Heart left ventricle (tissue), 16 donors: ENCODE measurements at places on chromosomes 1 and 21.

GRCh38 chr21:33069994-33070743 is at the start of gene OLIG1:
Gene OLIG1, plus strand, starts transcription at chr21:33070141. Its CDS starts 106 bp downstream, at chr21:33070247.
- H3K27me3 ChIP-seq = peaks cover 71% of the 10 kb centered on the region
- DNase-seq = peak; percentile 42
- no peaks in the 10 kb centered on the region for H3K36me3 ChIP-seq
- H3K4me3 ChIP-seq = peak within 1 kb of the TSS; percentile 57

DNA sequence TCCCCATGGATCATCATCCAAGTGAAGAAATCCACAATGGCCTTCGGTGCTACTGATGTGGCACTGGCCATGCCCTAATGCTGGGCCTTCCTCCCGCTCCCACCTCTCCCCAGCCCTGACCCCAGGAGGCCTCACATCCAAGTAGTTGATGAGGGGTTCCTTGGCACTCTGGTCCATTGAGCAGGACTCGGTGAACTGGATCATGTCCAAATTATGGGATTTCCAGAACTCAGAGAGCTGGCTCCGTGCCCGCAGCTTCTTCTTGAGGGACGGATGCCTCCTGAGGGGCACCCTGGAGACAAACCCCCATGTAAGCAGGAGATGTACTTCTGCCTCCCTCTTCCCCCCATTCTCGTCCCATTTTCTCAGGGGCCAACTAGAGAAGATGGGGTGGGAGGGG is 929 bp downstream of the CTSE start:
- no peak for DNase-seq
- no peaks in the 10 kb centered on the region for H3K36me3 ChIP-seq
- H3K27me3 ChIP-seq = no peaks in the 10 kb centered on the region
- no peak overlapping the region for H3K4me3 ChIP-seq

DNA sequence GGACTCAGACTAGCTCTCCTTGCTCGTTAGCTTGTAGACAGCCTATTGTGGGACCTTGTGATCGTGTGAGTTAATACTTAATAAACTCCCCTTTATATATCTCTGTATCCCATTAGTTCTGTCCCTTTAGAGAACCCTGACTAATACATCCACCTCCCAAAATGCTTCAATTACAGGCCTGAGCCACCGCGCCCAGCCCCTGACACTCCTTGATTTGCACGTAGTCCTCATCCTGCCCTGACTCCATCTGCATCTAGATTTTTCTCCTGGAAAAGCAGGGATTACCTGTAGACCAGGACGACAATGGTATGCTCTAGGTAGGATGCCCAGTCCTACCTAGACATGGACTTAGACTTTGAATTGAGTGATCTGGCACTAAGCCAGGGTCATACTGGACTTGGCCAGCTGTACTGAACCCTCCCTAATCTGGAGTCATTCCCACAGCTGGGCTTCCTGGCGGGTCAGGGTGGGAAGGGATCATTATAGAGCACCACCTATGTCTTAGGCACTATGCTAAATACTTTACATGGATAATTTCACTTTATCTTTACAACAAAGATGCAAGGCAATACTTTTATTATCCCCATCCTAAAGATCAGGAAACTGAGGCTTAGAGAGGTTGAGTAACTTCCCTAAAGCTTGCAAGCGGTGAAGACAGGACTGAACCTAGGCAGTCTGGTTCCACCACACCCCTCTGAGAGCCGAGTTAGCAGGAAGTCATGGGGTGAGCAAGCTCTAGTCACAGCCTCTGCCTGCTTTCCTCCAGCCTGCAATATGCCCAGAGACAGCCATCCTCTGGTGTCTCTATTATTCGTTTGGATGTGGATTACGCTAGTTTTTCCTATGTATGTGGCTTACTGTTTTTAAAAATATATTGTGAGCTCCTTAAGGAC is 89.4 kb downstream of the DTL start:
- peaks cover 4% of the 10 kb centered on the region for H3K4me1 ChIP-seq
- H3K27me3 ChIP-seq = no peaks in the 10 kb centered on the region
- no peak overlapping the region for H3K27ac ChIP-seq
- DNase-seq = no peak

GRCh38 chr1:204314171-204314892 is 45.4 kb downstream of the PLEKHA6 start:
- peaks cover 9% of the 10 kb centered on the region for H3K4me1 ChIP-seq
- no peaks in the 10 kb centered on the region for H3K27me3 ChIP-seq
- H3K36me3 ChIP-seq = no peaks in the 10 kb centered on the region
- H3K4me3 ChIP-seq = no peak overlapping the region

GRCh38 chr1:103517380-103518047 is 8.0 kb upstream of the RNPC3 start:
- H3K36me3 ChIP-seq = no peaks in the 10 kb centered on the region
- no peaks in the 10 kb centered on the region for H3K4me1 ChIP-seq
- H3K4me3 ChIP-seq = no peak overlapping the region
- no peaks in the 10 kb centered on the region for H3K27me3 ChIP-seq
- no peak overlapping the region for H3K27ac ChIP-seq

- no peaks in the 10 kb centered on the region for H3K4me1 ChIP-seq
- peaks cover 22% of the 10 kb centered on the region for H3K27me3 ChIP-seq
- no peak overlapping the region for H3K4me3 ChIP-seq
- no peak for DNase-seq
- H3K36me3 ChIP-seq = no peaks in the 10 kb centered on the region
Measured at GRCh38 chr1:2876846-2877245, 75.4 kb upstream of the TTC34 start.

DNA sequence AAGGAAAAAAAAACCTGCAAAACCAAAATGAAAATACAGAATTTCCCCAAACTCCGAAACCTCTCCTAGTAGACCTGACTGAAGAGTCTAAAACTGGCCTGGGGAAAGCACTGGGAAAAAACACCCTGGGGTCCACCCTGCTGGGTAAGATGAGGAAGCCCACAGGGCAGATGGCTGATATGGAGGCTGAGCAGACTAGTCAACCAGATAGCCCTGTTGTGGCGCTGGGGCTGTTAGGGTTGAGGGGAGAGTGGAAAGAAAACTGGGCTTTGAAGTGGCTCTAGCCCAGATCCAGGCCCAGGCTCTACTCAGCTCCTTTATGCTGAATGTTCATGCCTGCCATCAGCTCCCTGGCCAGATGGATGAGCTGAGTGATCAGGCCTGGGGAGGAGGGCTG is 6.8 kb upstream of the SLAMF1 start:
- no peak for DNase-seq
- H3K36me3 ChIP-seq = no peaks in the 10 kb centered on the region
- H3K27me3 ChIP-seq = no peaks in the 10 kb centered on the region

DNA sequence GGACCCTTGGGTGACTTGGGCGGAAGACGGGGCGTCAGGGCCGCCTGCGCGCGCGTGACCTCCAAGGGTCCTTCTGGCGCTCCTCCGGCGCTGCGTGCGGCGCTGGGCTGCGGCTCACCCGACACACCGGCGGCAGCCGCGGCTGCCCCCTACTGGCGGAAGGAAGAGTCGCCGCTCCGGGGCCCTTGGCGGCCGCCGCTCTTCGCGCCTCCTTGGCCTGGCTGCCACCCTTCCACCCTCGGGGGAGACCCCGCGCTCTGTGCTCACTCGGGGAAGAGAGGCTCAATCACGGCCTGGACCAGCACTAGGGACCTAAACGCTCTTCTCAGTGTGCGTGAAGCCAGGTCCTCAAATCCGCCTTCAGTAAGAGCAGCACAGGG is 89.7 kb downstream of the DMRTA2 start:
- peak; percentile 69 for DNase-seq
- H3K27ac ChIP-seq = no peak overlapping the region
- peaks cover 15% of the 10 kb centered on the region for H3K4me1 ChIP-seq
- H3K27me3 ChIP-seq = peaks cover 7% of the 10 kb centered on the region

DNA sequence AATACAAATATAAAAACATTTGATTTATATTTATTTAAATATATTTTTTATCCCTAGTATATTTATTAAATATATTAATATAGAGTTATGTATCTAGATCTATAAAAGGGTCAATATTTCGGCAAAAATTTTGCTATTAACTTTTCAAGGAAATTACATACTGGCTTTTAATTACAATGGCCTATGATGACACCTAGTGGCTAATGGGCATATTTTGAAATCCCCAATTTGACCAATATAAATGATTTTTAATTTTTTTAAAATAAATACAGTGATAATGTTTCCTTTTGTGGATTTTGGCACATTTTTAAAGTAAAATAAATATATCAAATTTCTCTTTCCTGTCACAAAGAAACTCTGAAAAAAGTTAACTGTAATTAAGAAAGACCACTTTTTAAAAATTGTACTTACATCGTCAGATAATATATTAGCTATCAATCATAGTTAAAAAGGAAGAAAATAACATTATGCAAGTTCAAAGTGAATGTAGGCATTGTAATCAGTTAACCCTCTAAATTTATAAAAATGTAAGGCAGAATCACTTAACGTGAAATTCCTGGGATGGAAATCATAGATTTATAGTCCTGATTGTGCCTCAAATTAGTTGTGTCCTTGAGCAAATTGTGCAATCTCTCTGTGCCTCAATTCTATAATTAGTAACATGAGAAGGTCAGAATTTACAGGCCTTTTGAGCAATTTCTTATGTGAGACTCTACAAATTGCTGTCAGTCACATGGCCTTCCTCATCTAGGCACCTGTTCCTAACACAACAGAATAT is 25.6 kb upstream of the RGS13 start:
- no peak overlapping the region for H3K4me3 ChIP-seq
- H3K36me3 ChIP-seq = no peaks in the 10 kb centered on the region
- H3K27me3 ChIP-seq = no peaks in the 10 kb centered on the region
- no peak for DNase-seq
- H3K4me1 ChIP-seq = no peaks in the 10 kb centered on the region

DNA sequence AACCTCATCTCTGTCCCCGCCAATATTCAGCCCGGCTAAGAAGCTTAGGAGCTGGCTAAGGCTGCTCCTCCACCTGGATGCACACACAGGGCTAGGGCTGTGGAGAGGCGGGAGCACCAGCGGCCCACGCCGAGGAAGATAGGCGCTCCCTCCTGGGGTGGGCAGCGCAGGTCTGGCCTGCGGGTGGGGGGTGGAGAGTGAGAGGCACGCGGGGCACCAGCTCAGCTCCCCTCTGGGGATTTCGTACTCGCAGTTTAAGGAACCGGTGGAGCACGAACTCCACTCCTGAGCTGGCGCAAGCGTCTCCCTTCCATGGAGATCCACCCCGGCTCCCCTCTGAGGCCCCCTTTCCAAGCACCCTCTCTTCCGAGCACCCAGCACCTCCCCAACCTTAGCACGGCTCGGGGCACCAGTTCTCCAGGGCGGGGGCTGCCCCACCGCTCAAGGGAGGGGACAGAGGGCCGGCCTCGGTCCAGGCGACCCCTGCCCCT is 433 bp upstream of the KAZN start:
- no peak for DNase-seq
- peaks cover 19% of the 10 kb centered on the region for H3K27me3 ChIP-seq
- no peaks in the 10 kb centered on the region for H3K4me1 ChIP-seq
- peak overlapping the region; percentile 45 for H3K4me3 ChIP-seq

GRCh38 chr1:1407636-1408318 is 684 bp upstream of the MRPL20 start:
- no peak for DNase-seq
- H3K4me1 ChIP-seq = peaks cover 36% of the 10 kb centered on the region
- H3K4me3 ChIP-seq = peak overlapping the region; percentile 88
- H3K27me3 ChIP-seq = no peaks in the 10 kb centered on the region

GRCh38 chr1:218332416-218332815 is 12.7 kb upstream of the TGFB2 start:
- no peaks in the 10 kb centered on the region for H3K4me1 ChIP-seq
- H3K36me3 ChIP-seq = no peaks in the 10 kb centered on the region
- no peak overlapping the region for H3K27ac ChIP-seq
- H3K4me3 ChIP-seq = no peak overlapping the region
- DNase-seq = no peak

- DNase-seq = no peak
- H3K27me3 ChIP-seq = no peaks in the 10 kb centered on the region
- H3K36me3 ChIP-seq = no peaks in the 10 kb centered on the region
- no peak overlapping the region for H3K4me3 ChIP-seq
- H3K4me1 ChIP-seq = peaks cover 16% of the 10 kb centered on the region
Measured at GRCh38 chr21:38170704-38171682, 85.8 kb upstream of the KCNJ15 start.
